NCI-H1092 (cell line): ENCODE measurements at places on chromosomes 7 and 10.

- peak; percentile 23 for DNase-seq
Observed at GRCh38 chr10:100025576-100025975, 15.8 kb upstream of the DNMBP start.

GRCh38 chr10:5888843-5889623, 660 bp downstream of the ANKRD16 start:
- DNase-seq: no peak

DNA sequence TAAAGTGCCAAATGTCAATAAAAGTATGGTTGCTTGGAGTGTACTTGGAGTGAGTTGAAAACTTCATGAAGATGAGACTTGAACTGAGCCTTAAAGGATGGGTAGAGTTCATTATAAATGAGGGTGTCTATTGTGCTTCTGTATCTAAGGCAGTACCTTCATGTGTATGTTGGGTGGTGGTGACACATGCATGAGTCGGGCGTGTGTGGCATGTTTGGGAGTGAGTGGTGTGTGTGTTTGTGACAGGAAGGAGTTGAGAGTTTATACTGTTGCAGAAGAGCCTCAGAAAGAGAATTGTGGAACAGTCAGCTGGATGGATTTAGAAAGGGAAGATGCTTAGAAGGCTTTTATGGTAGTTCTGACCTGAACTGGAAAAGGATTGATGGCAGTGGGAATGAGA, 6.0 kb upstream of the ZRANB1 start:
- DNase-seq: no peak

- no peak for DNase-seq
Observed at GRCh38 chr10:87622314-87623004, 37.2 kb upstream of the PAPSS2 start.

- no peak for DNase-seq
Observed at GRCh38 chr10:18793951-18794350, 134.7 kb downstream of the ARL5B start.

DNA sequence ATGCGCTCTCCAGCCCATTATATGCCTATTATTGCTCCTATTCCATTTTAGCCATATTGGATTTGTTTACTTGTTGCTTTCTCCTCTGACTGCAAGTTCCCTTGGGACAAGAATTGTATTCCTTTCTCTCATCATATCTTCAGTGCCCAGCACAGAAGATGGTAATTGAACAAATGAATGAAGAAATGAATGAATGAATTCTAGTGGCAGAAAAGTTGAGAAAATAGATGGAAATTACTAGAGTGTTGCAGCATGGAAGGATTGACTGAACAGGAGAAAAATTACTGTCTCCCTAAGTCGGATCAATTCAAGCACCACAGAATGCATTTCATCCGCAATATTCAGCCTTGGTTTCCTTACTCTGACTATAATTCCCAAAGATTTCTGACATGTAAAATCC, 1243.2 kb downstream of the SORCS1 start:
- no peak for DNase-seq

DNA sequence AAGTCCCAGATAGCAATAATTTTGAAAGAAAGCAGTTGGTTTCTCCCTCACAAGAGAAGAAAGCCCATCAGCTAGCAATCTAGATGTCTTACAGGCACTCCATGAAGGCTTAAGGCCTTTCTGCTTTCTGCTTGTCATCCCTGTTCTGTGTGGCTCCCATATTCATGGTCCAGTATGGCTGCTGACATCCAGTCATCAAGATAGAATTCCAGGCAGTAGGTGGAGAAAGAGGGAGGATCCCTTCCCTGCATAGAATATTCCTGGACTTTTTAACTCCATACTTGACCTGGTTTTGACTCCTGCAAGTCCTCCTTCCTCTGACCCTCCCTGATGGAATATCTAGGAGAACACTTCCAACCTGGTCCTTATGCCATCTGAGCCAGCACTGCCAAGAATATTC, 389.9 kb upstream of the AKR1E2 start:
- DNase-seq: no peak

DNA sequence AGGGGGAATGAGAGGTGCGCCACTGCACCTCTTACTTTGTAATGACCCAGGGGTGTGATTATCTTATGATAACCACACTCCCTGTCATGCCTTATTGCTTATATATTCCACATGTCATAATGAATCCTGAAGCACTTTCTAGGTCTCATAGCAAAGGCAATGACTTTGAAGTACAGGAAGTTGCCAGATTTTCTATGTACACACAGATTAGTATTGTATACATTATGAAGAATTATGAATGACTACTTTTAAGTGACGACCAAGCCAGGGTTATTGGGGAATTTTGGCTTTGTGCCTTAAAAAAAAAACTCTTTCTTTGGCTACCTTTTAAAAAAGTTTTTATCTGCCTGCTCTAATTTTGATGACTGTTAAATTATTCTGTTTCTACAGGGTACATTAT, 269.6 kb downstream of the MDFIC start:
- DNase-seq: no peak

DNA sequence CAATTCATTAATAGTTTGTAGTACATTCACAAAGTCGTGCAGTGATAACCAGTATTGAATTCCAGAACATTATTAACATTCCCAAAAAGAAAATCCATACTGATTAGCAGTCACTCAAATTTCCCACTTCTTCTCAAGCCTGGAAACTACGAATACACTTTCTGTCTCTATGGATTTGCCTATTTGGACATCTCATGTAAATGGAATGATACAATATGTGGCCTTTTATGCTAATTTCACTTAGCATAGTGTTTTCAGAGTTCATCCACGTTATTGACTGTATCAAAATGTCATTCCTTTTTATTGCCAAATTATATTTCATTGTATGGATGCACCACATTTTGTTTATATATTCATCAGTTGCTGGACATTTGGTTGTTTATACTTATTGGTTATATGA, 78.8 kb downstream of the STK31 start:
- no peak for DNase-seq

- no peak for DNase-seq
Observed at GRCh38 chr7:2151237-2151636, 81.5 kb downstream of the MAD1L1 start.

- DNase-seq: no peak
Observed at GRCh38 chr7:12805518-12805928, 118.1 kb downstream of the ARL4A start.

DNA sequence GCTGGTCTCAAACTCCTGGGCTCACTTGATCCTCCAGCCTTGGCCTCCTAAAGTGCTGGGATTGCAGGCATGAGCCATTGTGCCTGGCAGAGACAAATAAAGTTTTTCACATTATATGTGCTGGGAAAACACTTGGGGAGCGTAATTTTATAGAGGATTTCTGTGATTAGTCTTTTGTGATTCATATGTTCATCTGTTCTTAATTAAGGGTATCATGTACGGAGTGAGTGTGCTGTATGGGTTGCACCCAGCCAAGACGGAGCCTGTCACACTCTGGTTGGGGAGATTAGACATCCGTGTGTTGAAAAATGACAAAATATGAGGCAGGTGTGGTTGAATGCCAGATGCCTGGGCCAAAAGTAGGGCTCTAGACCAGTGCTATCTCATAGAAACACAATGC, 10.3 kb downstream of the ADRB1 start:
- no peak for DNase-seq

DNA sequence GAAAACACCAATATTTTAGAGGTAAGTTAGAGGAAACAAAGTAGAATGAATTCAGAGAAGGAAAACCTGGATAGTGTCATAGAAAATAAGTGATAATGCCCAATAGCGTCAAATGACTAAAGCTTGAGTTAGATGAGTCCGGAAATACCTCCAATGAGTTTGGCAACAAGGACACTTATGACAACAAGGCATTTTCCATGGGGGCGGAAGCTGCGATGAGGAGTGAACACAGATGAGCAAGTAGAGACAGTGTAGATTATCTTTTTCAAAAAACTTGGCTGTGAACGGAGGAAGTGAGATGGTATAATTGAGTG, 383 bp upstream of the R3HCC1L start:
- no peak for DNase-seq

DNA sequence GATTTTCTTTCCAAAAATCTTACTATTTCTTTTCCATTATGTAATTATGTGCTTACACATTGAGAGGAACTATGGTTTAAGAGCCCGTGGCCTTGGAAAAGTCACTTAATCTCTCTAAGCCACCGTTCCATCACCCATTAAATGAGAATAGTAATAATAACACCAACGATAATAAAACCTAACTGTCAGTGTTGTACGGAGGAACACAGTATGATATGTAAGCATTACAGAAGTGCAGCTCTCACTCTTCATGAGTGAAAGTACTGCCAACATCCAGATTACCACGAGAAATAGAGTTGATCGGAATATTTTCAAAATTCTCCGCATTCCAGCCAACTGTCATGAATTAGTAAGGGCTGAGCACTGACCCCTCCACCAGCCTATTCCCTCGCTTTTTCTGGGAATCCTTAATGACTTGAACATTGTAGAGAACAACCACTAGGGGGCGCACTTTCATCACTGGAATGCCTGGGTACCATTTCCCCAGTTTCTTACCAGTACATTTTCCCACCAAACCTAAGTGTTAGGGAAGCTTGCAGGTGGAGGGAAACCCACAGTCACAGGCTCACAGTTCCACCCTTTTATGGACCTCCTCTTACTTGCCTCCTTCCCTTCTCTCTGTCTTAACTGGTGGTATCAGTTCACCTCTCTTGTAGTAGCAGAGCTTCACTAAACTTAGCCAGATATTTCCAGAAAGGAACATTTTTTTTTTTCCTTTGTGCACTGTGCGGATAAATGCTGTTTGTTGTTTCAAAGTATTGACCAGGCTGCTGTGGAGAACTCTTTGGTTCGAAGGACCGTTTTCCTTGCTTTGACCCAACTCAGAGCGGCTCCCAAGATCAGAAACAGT, 27.8 kb downstream of the NKX2-3 start:
- peak; percentile 34 for DNase-seq

DNA sequence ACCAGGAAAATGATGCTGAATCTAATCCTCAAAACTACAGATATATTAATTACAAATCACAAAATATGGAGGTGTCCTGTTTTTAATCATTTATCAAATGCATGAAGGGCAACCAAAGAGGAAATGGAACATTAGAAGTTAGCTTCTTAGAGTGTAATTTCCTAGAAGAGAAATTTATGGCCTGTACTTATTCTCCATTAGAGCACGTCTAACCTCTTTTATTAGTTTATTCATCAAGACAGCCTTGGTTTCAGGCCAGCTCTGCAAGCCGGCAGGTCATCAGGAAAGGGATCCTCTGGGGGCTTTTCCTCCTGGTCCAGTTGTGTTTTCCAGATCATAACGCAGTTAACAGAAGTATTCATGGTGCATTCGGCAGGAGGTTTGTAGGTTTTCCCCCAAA, 517.6 kb downstream of the KCNMA1 start:
- DNase-seq: peak; percentile 8

- DNase-seq: peak; percentile 63
Observed at GRCh38 chr10:93417266-93417665, 64.9 kb downstream of the MYOF start.

- no peak for DNase-seq
Observed at GRCh38 chr10:80144696-80145131, 12.2 kb downstream of the PLAC9 start.

DNA sequence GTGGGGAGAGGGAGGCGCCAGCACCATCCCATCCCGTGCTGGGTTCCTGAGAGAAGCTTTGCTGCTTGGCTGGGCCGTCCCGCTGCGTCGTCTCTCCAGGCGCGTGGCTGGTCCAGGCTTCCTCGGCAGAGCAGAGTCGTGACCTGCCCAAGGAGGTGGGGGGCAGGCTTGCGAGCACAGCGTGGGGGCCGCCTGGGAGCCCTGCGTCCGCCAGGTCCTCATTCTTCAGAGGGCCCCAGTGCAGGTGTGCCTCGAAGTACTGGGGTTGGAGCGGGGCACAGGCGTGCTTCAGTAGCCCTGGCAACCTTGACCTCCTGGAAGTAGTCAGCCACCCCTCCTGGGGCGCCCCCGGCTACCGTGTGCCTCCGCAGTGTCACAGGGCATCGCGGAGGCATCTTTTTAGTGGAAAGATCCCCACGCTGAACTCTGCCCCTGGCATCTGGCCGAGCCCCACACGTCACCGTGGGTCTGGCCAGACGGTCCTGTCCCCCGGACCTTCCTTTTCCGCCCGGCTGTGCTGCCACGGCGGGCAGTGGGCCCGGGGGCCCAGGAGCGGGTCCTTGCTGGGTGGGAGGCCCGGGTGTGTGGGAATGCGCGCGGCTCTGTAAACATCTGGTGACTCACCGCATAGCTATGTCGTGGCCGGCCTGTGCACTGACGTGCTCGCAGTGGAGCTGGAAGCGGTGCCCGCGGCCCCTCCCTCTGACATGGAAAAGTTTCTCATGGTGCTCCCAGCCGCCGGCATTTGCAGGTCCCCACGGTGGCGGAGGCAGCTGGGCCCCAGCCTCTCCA, 6.4 kb downstream of the MAFK start:
- DNase-seq: no peak

GRCh38 chr7:131900785-131901287, 344.4 kb upstream of the PODXL start:
- no peak for DNase-seq

- DNase-seq: peak; percentile 17
Observed at GRCh38 chr7:105639667-105640493, 58.6 kb upstream of the EFCAB10 start.

DNA sequence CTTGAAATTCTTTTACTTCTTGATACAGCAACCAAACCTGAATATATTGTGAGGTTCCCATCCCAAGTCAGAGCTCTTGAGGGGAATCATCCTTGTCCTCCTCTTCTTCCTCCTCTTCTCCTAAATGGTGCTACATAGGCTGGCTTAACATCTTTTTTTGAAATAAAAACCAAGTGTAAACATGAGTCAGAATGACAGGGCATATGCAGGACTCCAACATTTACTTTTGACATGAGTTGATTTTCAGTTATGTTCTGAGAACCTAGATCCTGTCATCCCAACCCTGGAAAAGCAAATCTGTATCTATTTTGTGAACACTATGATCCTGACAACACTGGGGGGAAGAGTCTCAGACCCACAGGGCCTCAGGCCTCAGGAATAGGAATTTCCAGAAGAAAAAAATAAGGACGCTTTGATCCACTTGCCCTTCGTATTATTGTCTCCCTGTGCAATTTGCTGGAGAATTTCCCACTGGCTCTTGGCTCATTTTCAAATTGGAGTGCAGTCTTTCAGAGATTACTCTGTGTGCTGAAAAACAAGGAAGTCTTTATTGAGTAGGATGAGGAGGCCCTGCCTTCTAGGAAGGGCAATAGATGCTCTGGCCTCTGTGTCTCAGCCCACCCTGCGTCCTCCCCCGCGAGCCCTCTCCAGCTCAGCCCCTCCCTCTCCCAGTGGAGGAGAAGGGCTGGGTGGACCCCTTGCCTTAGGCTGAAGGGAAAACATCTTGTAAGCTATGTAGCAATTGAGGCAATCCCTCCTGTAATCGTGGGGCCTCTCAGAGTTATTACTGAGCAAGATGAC, 121.6 kb downstream of the CREB5 start:
- DNase-seq: no peak

GRCh38 chr10:21238044-21238443, 287.4 kb downstream of the SKIDA1 start:
- DNase-seq: no peak

- DNase-seq: no peak
Observed at GRCh38 chr10:13448216-13448615, 80.6 kb downstream of the BEND7 start.
